ENCODE measurements at places on chromosomes 12 and 14.
A peak's percentile ranks its signal among the peaks of the same experiment; 100 is the strongest.

GRCh38 chr14:27372771-27373170 lies 774.9 kb upstream of the NOVA1 start:
- DNase-seq: no peak

GRCh38 chr12:6722863-6723262 lies 983 bp upstream of the COPS7A start:
- DNase-seq: no peak

DNA sequence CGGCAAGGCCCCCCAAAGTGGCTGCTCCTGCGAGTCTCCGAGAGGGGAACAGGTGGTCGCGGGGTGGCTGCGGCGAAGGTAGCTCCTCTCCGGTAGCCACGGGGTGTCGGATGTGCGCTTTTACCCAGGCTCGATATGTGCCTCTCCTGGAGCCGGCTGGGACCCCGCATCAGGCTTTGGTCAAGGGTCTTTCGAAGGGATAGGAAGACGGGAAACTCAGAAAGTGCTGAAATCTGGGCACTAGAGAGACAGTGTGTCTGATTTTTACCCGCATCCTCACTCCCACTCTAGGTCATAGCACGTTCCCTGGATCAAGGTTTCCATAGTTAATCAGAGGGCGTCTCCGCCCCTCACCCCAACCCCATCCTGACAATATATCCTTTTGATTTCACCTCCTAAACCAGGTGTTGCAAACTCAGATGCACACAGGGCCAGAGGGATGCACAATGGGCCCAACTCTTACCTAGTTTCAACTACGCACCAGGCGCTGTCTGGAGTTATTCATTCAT lies 156.9 kb downstream of the PTPN11 start:
- no peak for DNase-seq

DNA sequence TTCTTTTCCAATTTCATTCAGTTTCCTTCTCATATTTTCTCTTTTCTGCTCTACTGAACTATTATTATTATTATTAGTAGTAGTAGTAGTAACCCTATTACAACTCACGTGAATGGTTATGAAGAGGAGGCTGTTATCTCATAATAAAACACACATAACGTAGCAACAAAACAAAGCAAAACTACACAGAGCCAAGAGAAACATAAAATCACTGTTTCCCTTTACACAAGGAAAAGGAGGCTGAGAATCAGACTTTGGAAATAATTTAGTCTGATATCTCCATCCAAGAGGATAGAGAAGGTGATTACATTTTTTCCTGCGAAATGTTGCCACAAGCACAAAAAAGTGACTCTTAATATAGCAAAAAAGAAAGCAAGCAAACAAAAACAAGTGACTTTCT lies 975.8 kb upstream of the FLRT2 start:
- DNase-seq: no peak

DNA sequence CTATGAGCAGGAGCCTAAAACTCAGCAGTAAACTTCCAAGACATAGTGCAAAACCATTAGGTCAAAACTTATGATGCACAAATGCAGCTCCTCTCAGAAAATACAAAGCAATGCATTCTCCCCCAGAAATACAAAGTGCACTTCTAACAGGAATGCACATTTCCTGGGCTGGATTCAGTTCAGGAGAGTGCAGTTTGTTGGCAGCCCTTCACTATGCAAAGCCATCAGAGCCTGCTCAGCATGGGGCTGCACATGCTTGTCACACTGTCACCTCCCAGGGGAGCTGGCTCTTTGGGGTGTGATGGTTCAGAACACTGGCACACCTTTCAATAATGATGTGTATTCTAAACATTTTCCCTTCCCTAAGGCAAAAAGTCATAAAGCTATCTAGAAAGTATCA lies 110.4 kb downstream of the KCNK10 start:
- DNase-seq: no peak

GRCh38 chr12:74891083-74891668 lies 318.5 kb downstream of the KCNC2 start:
- no peak for DNase-seq

GRCh38 chr14:105151084-105151837 lies 17.3 kb downstream of the JAG2 start:
- DNase-seq: no peak

- no peak for DNase-seq
Observed at GRCh38 chr12:2183556-2184541, 131.1 kb downstream of the CACNA1C start.

DNA sequence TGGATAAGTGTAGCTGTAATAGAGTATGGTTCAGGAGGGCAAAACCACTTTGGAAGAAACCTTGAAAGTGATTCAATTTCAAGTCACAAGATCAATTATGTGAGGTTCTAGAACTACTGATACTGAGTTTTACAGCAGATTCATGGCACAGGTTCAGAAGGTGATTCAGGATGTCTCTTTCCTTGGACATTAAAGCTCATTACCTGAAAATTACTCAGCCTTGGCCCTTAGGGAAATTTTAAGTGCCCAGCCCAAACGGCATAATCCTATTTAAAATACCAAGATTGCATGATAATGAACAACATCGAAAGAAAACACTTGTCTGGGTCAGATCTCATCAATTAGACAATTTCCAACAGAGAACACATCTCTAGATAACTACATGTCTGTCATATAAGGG lies 70.2 kb upstream of the SLC38A2 start:
- DNase-seq: no peak

GRCh38 chr12:66587912-66588311 lies 91.0 kb downstream of the GRIP1 start:
- no peak for DNase-seq

DNA sequence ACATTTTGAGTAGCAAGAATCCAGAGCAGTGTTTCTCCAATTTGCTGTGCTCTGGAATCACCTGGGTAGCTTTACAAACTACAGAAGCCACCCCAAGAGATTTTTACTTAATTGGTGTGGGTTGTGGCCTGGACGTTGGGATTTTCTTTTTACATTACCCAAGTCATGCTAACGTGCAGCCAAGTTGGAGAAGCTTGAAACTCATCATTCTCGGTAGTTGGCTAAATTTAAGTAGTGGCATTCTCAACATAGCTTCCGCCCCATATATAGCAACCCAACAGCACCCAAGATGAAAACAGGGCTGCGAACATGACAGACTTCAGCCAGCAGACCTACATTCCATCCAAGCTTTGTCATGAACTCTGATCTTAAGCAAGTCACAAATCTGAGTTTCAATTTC lies 25.0 kb downstream of the DAD1 start:
- no peak for DNase-seq

DNA sequence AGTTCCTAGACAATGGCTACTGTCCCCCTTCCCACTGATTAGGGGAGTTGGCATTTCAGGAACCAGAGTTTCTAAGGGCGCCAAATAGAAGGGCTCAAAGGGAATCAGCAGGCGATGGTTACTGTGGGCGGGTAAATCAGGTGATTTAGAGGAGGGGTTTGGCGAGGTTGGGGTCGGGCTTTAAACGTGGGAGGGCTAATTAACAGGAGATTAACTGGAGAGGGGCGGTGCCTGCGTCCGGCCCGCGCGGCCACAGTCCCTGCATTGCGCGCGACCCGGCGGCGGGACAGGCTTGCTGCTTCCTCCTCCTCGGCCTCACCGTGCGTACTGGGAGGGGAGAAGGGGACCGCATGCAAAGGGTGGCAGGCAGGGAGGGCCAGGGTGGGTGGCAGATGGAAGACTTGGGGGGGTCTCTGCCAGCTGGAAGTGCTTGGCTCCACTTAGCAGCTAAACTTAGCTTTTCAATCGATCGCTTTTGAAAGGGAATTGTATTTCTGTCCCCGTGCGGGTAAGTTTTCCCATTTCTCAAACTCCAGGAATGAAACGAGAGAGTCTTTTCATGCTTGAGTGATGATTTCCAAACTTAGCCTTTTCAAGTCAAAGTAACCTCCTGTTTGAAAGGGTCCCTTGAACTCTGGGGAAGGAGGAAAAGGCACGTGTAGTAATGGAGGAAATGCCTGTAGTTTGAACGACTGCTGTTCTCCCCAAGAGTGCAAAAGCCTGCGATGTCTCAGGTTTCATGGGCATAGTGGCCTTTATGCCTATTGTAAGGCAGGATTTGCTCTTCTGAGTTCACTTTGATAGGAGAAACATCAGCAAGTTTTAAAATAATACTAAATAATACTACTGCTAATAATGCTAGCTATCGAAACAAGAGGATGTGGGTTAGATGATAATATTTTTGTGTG lies at the start of gene MGST1:
TSS of gene MGST1 (plus strand) at position 255 of the 908 bp plus-strand sequence. CDS start 6,608 bp downstream, outside the sequence.
- DNase-seq: peak; percentile 38

- DNase-seq: no peak
Observed at GRCh38 chr14:57254884-57255283, 13.8 kb downstream of the EXOC5 start.

DNA sequence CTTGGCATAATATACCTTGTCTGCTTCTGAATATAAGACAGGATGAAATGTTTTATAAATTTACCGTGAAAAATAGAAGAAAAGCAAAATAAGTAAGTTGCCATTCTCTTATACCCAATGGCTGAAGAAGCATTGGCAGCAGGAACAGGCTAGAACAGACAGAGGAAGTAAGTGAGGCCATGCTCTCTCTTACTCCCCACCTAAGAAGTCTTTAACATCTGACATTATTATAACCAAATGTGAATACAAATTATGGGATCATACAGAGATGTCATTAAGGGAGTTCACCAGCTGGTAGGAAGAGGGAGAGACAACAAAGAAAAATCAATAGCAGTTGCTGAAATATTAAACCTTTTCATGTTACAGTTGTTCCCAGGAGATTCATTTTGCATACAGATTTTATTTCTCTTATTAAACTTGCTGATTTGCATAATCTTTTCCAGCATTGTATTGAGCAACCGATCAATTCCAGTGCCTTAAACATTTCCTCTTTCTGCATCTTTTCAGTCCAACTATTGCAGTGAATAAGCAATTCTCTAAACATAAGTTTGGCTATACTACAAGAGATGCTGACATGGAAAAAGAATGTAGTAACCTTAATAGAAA lies 270.6 kb downstream of the SLC6A15 start:
- no peak for DNase-seq

DNA sequence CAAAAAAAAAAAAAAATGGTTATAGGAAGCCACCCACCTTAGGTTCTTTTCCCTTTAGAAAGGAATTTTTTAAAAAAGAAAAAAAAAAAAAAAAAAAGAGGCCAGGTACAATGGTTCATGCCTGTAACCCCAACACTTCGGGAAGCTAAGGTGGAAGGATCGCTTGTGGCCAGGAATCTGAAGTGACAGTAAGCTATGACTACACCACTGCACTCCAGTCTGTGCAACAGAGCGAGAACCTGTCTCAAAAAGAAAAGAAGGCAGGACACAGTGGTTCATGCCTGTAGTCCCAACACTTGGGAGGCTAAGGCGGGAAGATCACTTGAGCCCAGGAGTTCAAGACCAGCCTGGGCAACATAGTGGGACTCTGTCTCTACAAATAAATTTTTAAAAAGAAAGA lies 36.0 kb downstream of the SPTLC2 start:
- no peak for DNase-seq

DNA sequence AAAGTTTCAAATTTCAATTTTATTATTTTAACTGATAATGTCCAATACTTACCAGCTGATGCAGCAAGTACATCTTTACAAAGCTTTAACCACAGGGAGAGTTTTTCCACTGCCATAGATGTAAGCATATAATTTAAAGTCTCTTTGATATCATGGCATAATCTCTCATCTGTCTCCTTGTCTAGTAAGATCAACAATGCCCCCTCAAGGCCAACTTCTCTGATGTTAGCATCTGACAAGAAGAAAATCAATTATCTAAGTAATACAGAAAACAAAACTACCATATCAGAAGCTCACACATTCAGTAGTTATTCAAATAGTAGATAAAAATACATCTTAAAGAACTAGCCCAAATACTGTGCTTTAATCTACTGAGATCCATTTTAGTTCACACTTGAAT lies 94.2 kb downstream of the HEATR5A start:
- DNase-seq: no peak

GRCh38 chr12:26936559-26937442 lies 980 bp downstream of the INTS13 start:
- no peak for DNase-seq

DNA sequence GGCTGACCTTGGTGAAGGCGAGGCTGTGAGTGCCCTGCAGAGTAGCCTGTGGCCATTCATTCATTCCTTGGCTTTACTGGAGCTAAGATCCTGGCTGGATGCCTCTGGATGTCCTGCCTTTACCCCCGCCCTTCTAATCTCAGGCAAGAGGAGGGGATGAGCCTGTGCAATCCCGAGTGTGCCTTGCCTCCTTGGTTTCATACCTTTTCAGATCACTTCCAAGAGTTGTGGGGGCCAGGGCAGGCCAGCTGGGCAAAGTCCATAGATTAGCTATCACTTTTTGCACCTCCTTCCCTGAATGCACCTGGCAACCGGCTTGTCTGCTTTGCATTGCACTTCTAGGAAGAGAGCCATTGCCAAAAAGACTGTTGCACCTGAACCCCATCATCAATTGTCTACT lies 1.5 kb downstream of the VRTN start:
- no peak for DNase-seq
